WERI-Rb-1 (cell line): ENCODE measurements at places on chromosomes 5 and 9.
A peak's percentile ranks its signal among the peaks of the same experiment; 100 is the strongest.

DNA sequence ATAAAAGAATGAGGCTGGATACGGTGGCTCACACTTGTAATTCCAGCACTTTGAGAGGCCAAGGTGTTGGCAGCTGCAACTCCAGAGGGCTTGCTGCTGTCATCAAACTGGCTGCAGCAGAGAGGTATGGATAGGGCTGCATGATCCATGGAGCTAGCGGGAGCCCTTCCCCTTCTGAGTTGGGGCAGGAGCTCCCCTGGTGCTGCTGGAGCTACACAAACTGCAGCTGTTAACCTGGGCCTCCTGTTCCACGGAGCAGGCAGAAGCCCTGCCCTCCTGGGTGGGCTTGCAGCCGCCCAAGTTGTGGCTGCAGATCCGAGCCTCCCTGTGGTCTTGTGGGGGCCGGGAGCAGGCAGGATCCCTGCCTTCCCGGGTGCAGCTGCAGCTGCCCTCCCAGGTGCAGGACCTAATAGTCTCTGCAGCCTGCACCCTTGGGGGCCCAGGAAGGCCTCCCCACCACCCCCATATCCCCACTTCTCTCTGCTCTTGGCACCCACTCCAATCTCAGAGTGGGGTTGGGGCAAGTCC is 15.8 kb downstream of the CDC25C start:
- DNase-seq = no peak

DNA sequence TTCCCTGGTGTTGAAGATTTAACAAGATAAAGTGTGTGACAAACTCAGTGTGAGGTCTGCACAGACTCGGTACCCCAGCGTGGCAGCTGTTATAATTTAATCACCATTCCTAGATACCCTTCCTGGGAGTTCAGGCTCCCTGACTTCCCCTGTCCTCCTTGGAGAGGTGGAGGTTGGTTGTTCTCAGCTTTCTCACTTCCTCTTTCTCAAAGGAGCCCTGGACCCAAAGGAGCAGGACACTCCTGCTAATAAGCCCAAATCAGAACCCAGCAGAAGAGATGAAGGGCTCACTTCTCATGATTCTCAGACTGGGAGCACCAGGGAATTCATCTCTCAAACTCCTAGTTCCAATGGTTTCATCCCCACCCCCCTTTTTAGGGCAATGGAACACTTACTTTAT is 58.2 kb downstream of the GTF3C4 start:
- no peak for DNase-seq

GRCh38 chr5:169832845-169833244 is 147.4 kb downstream of the INSYN2B start:
- DNase-seq = no peak

DNA sequence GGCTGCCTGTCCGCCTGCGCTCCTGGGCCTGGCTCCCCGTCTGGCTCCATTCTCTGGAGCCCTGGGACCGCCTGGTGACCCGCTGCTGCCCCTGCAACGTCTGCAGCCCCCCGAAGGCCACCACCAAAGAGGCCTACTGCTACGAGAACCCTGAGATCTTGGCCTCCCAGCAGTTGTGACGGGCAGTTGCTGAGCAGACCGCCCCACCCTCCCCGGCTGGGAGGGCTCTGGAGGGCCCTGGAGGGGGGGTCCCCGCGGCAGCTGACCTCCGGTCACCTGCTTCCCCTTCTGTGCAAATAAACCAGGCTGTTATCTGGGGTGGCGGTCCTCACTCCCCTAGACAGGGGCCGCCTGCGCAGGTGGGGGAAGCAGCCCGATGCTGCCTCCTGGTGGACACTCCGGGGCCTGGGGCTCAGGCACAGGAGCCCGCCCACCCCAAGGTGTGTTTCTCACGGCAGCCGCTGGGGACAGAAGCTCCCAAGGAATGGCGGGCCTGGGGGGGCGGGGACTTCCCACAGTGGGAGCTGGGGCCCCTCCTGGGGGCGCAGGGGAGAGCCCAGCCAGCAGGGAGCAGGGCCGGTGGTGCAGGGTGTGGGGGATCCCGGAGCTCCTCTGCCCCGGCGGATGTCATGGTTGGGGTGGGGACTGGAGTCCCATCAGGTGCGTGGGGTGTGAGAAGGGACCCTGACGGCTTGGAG is 4.7 kb upstream of the TUBB4B start:
- DNase-seq = peak; percentile 83

DNA sequence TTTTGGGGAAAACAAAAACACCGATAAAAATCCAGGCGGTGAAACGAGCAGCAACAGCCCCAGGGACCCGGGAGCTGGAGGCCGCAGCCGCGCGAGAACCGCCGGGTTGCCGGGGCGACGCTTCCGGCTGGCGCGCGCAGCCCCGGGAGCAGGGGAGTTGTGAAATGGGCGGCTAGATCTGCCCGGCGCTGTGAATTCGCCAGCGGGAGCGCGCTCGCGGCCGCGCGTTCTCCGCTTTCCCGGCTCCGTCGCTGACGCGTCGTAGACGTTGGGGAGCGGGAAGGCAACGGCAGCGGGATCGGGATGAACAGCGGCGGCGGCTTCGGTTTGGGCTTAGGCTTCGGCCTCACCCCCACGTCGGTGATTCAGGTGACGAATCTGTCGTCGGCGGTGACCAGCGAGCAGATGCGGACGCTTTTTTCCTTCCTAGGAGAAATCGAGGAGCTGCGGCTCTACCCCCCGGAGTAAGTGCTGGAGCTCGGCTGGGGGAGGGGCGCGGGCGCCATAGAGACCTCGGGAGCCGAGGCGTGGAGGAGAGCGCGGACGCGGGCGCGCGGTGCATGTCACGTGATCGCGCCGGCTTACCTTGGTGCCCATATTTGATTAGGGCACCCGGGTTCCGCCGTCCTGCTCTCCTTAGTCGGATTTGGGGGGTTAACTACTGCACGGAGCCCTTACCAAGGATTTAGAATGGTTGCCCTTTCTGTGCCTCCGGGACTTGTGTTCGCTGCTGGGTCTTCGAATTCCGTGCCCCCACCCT is at the start of gene SREK1:
Gene SREK1, plus strand, starts transcription at position 227 of the 760 bp plus-strand sequence. Its CDS starts 77 bp downstream, at position 304.
- peak; percentile 95 for DNase-seq

DNA sequence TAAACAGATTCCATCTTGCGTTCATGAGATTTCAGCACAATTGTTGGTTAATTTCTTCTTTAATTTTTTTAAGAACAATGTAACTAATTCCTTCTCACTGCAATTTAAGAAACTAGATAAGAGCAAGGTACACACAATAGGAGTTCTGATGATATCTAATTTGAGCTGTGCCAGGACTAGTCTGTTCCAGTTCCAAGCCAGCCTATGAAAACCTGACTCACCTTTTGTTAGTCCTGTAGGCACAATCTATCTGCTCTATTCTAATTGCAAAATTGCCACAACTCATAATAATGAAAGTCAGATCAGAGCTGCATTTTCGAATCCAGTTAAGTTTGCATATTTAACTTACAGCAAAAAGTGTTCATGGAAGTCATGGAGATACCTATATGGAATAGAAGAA is 494.1 kb upstream of the TUSC1 start:
- DNase-seq = no peak

GRCh38 chr5:18051953-18052352 is 417.7 kb downstream of the TAF11L14 start:
- no peak for DNase-seq

DNA sequence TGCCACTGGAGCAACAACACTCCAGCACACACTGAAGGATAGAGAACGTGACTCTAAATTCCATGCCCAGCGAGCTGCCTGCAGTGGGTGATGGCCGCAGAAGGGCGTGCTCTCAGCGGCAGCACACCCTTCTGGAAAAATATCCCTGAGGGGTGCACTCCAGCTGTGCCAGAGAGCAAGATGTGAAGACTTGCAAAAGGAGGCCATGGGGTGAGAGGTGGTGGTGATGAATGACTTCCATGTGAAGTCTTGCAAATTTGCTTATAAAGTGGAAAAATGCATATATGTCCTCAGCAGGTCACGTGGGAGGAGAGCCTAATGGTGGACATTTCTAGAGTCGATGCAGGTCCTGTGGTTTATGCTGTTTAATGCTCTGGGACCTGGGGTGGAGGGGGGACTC is 39.8 kb upstream of the COL5A1 start:
- DNase-seq = no peak

- no peak for DNase-seq
Observed at GRCh38 chr5:158200619-158201018, 341.7 kb upstream of the CLINT1 start.

DNA sequence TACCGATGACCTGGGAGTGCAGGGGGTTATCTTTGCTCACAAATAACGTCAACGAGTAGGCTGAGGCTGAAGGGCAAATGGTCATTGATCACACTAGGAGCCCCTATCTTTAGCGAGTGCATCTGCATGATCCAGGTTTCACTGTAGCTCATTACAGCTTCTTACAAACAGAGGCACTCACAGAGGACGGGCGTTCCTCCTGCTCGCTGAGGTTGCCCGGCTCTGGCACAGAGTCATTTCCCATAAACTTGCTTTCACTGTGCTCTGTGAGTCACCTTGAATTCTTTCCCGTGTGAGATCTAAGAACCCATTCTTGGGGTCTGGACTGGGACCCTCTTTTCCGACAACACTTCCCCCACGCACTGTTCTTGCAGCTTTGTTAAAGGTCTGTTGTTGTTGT is 1.9 kb upstream of the PAEP start:
- no peak for DNase-seq

- DNase-seq = no peak
Observed at GRCh38 chr5:143714629-143715028, 97.3 kb upstream of the HMHB1 start.

GRCh38 chr5:61697809-61698558 is 365.9 kb downstream of the ZSWIM6 start:
- DNase-seq = no peak

DNA sequence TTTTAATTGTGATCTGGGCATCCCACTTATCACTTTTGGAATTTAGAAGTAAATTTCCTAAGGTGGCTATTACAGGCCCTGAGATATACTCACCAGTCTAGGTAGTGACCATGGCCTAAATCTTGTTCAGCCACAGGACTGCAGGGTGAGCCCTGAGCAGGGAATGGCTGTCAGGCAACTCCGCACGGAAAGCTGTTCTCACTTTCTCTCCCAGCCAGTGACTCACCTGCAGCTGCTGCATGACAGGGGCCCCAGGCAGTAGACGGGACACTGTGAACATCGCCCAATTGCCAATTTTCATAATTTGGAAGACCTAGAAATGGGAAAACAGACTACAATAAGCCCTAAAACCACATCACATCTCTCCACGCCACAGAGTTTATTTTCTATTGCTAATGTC is 69.6 kb upstream of the TAF1L start:
- no peak for DNase-seq

DNA sequence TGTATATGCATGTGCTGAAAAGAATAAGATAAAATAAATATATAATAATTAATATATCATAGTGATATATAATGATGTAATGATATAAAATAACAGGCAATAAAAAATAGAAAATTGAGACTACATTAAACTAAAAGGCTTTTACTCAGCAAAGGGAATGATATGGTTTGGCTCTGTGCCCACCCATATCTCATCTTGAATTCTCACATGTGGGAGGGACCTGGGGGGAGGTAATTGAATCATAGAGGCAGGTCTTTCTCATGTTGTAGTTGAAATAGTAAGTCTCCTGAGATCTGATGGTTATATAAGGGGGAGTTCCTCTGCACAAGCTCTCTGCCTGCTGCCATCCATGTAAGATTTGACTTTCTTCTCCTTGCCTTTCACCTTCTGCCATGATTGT is 1550.9 kb upstream of the CDH6 start:
- DNase-seq = no peak

DNA sequence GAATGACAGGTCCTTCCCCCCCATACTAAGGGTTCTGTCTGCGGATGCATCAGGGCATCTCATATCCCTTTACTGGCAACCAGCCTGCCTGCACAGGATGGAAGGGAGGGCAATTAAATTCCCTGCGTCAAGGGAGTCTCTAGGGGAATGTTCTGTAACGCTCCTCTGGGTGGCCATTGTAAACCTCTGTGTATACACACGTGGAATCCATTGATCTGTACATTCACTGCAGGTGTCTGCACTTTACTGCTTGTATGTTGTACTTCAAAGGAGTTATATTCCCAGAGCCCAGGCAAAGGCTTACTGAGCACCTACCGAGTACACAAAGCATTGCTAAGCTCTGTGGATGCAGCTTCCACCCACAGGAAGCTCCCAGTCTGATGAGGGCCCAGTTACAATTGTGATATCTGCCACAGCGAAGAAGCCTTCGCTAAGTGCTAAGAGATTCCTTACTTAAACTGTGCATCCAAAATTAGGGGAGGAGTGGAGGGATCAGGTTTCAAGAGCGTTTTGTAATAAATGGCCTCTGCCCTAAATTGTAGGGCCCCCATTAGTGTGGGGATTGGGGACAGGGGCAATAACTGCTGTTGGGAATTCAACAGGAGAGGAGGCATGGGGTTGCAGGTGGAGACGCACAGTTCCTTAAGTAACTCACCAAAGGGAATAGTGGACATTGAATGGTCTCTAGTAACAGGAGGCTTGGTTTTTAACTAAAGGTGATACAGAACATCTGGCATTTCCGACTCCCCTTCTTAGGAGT is 1.5 kb upstream of the RETREG1 start:
- no peak for DNase-seq
